Stimulated activated CD8-positive, alpha-beta memory T cell treated with anti-CD3 and anti-CD28 coated beads, Interleukin-4, amount 100 ng/mL, for 1 hour (primary cell): ENCODE measurements at places on chromosomes 1 and 21.

- DNase-seq: no peak
Observed at GRCh38 chr1:39413902-39414528, 77.4 kb upstream of the BMP8A start.

- DNase-seq: no peak
Observed at GRCh38 chr1:20426923-20427322, 59.1 kb downstream of the CAMK2N1 start.

DNA sequence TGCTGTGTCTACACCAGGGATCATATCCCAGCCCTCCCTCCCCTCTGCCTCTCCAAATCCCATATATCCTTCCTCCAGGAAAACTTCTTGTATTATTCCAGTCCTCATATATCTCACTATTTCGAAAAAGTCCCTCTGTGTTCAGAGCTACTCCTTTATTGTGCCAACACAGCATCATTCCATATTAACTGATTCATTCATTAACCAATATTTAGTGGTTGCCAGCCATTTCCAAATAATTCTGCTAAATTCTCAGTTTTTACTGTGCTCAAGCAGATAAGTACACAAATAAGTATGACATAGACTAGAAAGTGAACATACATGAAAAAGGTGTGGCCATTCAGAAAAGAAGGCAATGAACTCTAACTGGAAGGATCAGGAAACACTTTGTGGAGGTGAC, 241.6 kb upstream of the DUSP10 start:
- no peak for DNase-seq

DNA sequence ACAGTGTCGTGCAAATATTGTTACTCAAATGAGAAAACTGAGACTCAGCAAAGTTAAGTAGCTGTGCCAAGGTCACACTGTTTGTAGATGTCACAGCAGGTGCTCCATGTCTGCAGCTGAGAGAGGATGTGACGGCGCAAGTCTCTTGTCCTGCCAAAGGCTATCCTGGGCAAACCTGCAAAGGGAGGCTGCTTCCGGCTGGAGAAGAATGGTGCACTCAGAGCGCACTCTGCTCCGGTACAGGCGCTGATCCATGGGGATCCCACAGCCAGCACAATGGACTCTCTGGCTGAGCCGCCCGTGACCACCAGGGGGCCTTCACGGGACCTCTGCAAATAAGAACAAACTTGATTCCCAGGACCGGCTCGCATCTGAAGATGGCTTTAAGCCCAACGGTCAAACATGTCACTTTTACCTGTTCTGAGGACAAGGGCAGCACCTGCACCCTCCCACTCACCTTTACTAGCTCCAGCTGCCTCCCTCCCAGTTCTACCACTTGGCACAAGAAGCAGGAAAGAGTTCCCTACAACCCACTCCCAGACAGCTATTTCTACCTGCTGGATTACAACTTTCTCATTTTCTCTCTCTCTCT, 21.9 kb downstream of the RD3 start:
- DNase-seq: no peak

DNA sequence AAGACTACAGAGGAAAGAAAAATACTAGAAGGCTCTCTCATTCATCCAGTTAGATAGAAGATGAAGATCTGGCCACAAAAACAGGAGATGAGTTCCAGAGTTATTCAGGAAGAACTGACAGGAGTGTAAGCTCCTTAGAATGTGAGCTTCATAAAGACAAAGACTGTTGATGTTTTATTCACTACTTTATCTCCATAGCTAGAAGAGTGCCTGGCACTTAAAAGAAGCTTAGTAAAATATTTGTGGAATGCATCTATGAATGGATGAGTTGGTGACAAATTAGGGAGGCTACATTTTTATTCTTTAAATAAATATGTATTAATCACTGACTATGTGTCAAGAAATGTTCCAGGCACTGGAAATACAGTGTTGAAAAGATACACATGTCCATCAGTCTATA, 13.8 kb downstream of the CLDN17 start:
- DNase-seq: no peak

DNA sequence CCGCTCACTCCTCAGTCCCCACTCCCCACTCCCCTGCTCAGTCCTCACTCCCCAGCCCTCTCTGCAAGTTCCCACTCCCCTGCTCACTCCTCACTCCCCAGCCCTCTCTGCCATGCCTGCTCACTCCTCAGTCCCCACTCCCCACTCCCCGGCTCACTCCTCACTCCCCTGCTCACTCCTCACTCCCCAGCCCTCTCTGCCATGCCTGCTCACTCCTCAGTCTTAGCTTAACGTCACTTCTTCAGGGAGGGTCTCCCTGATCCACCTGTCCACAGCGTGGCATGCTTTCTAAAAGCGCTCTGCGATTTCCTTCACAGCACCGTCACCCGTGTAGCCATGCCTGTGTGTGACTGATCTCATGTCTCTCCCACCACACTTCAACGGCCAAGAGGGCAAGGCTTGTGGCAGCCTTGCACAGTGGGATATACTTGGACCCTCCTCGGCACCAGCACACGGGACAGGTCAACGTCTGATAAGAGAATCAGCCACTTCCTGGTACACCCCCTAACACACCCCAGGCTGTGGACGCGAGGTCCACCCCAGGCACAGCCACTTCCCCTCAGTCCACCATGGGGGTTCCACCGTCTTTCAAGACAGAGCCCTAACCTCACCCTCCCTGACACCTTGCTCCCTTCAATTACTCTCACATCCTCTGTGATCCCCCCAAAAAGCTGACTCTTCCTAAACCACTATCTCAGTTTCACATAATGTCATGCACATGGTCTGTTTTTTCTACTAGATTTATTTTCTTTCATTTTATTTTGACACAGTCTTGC, 14.0 kb downstream of the PRDM15 start:
- DNase-seq: no peak

GRCh38 chr1:204695692-204696091, 10.2 kb upstream of the LRRN2 start:
- no peak for DNase-seq
